ENCODE measurements at places on chromosomes 16 and 17.

DNA sequence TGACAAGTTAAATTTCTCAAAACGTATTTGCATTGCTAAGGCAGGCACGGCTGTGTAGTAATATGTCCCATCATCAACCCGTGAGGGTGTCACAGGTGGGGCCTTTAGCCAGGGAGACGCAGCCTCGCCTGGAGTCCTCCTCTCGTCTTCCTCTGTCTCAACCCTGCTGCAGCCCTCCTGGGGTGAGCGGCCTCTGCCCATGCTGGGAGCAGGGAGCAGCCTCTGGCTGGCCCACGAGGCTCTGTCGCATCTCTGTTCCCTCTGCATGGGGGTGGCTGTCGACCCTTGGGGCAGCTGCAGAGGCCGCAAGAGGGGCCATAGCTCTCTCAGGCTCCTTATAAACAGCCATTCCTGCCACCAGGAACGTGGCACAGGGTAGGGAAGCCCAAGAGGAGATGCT is 806 bp upstream of the SMIM5 start:
- no peak overlapping the region for H3K4me3 ChIP-seq
- peaks cover 19% of the 10 kb centered on the region for H3K4me1 ChIP-seq
- no peak for DNase-seq

DNA sequence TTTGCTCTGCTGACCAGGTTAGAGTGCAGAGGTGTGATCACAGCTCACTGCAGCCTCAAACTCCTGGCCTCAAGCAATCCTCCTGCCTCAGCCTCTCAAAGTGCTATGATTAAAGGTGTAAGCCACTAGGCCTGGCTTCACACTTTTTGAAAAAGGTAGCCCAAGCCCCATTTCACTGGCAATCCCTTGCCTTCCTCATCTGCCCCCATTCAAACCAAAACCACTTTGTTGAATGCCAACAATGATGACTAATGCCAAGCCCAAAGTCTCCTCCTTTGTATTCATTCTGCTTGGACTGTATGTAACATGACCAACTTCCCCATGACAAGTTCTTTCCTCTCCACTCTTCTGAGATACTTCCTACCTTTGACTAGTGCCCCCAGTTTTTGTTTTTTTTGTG is 33.1 kb downstream of the N4BP1 start:
- no peak overlapping the region for H3K27ac ChIP-seq
- no peaks in the 10 kb centered on the region for H3K27me3 ChIP-seq
- DNase-seq = no peak
- no peaks in the 10 kb centered on the region for H3K36me3 ChIP-seq

DNA sequence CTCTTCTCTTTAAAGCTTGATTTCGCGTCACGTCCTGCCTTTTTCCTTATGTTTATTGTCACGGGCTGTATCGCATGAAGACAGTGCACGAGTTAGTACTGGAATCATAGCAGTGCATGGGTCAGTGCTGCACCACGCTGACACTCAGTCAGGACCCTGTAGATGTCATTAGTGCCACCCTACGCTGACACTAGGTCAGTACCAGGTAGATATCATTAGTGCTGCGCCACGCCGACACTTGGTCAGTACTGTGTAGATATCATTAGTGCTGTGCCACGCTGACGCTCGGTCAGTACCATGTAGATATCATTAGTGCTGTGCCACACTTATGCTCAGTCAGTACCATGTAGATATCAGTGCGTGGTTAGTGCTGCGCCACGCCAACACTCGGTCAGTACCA is 106.2 kb upstream of the ZNF469 start:
- no peak overlapping the region for H3K27ac ChIP-seq
- no peaks in the 10 kb centered on the region for H3K4me1 ChIP-seq
- no peaks in the 10 kb centered on the region for H3K36me3 ChIP-seq
- no peak overlapping the region for H3K4me3 ChIP-seq
- no peaks in the 10 kb centered on the region for H3K27me3 ChIP-seq

- H3K27ac ChIP-seq = no peak overlapping the region
- no peak overlapping the region for H3K4me3 ChIP-seq
- no peaks in the 10 kb centered on the region for H3K4me1 ChIP-seq
- no peak for DNase-seq
Measured at GRCh38 chr16:64122177-64122576, 999.7 kb downstream of the CDH11 start.

DNA sequence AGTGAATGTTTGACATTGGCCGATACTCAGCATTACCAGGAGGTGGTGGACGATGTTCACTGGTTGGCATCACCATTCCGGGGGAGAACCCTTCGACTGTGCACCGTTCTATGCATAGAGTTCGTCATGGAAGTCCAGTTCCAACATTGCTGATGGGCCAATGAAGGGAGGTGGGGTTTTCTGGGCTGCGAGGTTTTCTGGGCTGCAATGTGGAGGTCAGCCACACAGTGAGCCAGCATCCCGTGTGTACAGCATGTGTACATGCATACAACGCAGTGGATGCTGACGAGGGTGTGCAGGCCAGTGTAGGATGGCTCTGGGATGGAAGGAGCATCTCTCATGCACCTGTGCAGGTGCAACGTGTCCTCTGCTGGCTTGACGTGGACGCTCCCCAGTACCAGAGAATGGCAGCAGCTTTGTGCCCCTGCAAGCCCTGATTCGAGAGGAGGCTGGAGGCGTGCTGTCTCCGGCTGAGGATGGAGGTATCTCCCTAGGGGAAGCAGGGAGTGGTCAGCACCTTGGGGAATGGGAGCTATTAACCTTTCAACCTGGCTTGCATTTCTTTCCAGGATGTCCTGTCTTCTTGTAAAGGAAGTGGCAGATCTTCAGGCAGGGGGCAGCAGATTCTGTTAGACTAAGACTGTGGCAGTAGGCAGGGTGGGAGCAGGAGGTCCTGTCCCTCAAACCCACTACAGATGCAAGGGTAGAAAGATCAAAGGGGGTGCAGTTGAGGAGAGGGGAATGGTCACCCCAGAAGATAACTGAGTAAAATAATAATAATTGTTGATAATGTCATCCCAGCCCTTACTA is 98.2 kb downstream of the CYLD start:
- DNase-seq = no peak
- H3K36me3 ChIP-seq = no peaks in the 10 kb centered on the region
- H3K4me1 ChIP-seq = peaks cover 19% of the 10 kb centered on the region
- H3K4me3 ChIP-seq = no peak overlapping the region

GRCh38 chr16:5196204-5196603 is 98.6 kb upstream of the EEF2KMT start:
- H3K27me3 ChIP-seq = peaks cover 25% of the 10 kb centered on the region
- H3K4me1 ChIP-seq = no peaks in the 10 kb centered on the region
- H3K4me3 ChIP-seq = no peak overlapping the region
- H3K27ac ChIP-seq = no peak overlapping the region

GRCh38 chr16:1042866-1043265 is 29.7 kb upstream of the SSTR5 start:
- H3K36me3 ChIP-seq = no peaks in the 10 kb centered on the region
- peaks cover 46% of the 10 kb centered on the region for H3K4me1 ChIP-seq
- H3K4me3 ChIP-seq = no peak overlapping the region
- no peak overlapping the region for H3K27ac ChIP-seq
- peak; percentile 28 for DNase-seq

GRCh38 chr16:490768-491167 is 36.7 kb upstream of the CAPN15 start:
- no peak overlapping the region for H3K4me3 ChIP-seq
- peaks cover 2% of the 10 kb centered on the region for H3K36me3 ChIP-seq
- H3K27ac ChIP-seq = no peak overlapping the region
- DNase-seq = no peak

- no peak for DNase-seq
- peak overlapping the region; percentile 94 for H3K4me3 ChIP-seq
- H3K36me3 ChIP-seq = peaks cover 38% of the 10 kb centered on the region
Measured at GRCh38 chr17:82753201-82753464, 1.3 kb downstream of the TBCD start.

GRCh38 chr17:80704381-80704819 is 159.8 kb downstream of the RPTOR start:
- H3K36me3 ChIP-seq = peaks cover 19% of the 10 kb centered on the region
- no peaks in the 10 kb centered on the region for H3K27me3 ChIP-seq
- H3K4me1 ChIP-seq = no peaks in the 10 kb centered on the region
- no peak overlapping the region for H3K27ac ChIP-seq
- DNase-seq = no peak
- H3K4me3 ChIP-seq = no peak overlapping the region

GRCh38 chr17:68539548-68540467 is 27.6 kb downstream of the PRKAR1A start:
- DNase-seq = no peak
- no peak overlapping the region for H3K27ac ChIP-seq
- peaks cover 3% of the 10 kb centered on the region for H3K36me3 ChIP-seq
- peaks cover 20% of the 10 kb centered on the region for H3K27me3 ChIP-seq
- H3K4me1 ChIP-seq = no peaks in the 10 kb centered on the region

DNA sequence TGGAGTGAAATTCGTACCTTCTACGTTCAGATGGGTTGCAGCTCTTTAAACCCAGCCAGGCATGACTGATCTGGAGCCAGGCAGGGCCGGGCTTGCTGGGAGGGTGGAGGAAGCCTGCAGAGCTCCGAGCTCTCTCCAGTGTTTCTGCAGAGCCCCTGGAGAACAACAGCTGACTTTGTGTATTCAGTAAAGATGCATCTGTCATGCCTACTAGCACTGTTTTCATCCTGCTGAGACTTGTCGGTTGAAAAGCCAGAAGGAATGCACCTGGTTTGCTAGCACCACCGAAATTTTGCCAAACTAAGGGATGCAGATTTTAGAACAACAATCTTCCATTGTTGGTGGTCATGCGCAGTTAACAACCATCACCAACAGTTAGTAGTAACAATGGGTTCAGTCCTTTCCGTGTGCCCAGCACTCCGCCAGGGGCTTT is 22.4 kb upstream of the SCNN1B start:
- no peak for DNase-seq
- no peaks in the 10 kb centered on the region for H3K4me1 ChIP-seq
- peaks cover 4% of the 10 kb centered on the region for H3K27me3 ChIP-seq
- no peak overlapping the region for H3K4me3 ChIP-seq
- no peaks in the 10 kb centered on the region for H3K36me3 ChIP-seq
- no peak overlapping the region for H3K27ac ChIP-seq

- DNase-seq = no peak
- no peaks in the 10 kb centered on the region for H3K36me3 ChIP-seq
- H3K27ac ChIP-seq = no peak overlapping the region
- H3K4me3 ChIP-seq = no peak overlapping the region
Measured at GRCh38 chr16:9966569-9967157, 215.6 kb downstream of the GRIN2A start.

- H3K4me3 ChIP-seq = no peak overlapping the region
- H3K27me3 ChIP-seq = no peaks in the 10 kb centered on the region
- H3K36me3 ChIP-seq = no peaks in the 10 kb centered on the region
- H3K4me1 ChIP-seq = no peaks in the 10 kb centered on the region
- H3K27ac ChIP-seq = no peak overlapping the region
Measured at GRCh38 chr17:14360856-14361255, 60.0 kb downstream of the HS3ST3B1 start.

GRCh38 chr17:82338858-82339633 is 5.5 kb upstream of the SECTM1 start:
- H3K27me3 ChIP-seq = no peaks in the 10 kb centered on the region
- H3K4me1 ChIP-seq = peaks cover 40% of the 10 kb centered on the region
- H3K4me3 ChIP-seq = peak overlapping the region; percentile 13
- H3K27ac ChIP-seq = peak overlapping the region; percentile 87
- peak; percentile 76 for DNase-seq

GRCh38 chr16:72202014-72202413 is 30.1 kb upstream of the PMFBP1 start:
- DNase-seq = no peak
- peaks cover 4% of the 10 kb centered on the region for H3K27me3 ChIP-seq
- H3K36me3 ChIP-seq = no peaks in the 10 kb centered on the region
- no peaks in the 10 kb centered on the region for H3K4me1 ChIP-seq
- no peak overlapping the region for H3K27ac ChIP-seq

GRCh38 chr16:68040506-68041288 is 17.6 kb downstream of the DUS2 start:
- peaks cover 33% of the 10 kb centered on the region for H3K36me3 ChIP-seq
- no peak overlapping the region for H3K4me3 ChIP-seq
- H3K27ac ChIP-seq = no peak overlapping the region
- DNase-seq = peak; percentile 85

DNA sequence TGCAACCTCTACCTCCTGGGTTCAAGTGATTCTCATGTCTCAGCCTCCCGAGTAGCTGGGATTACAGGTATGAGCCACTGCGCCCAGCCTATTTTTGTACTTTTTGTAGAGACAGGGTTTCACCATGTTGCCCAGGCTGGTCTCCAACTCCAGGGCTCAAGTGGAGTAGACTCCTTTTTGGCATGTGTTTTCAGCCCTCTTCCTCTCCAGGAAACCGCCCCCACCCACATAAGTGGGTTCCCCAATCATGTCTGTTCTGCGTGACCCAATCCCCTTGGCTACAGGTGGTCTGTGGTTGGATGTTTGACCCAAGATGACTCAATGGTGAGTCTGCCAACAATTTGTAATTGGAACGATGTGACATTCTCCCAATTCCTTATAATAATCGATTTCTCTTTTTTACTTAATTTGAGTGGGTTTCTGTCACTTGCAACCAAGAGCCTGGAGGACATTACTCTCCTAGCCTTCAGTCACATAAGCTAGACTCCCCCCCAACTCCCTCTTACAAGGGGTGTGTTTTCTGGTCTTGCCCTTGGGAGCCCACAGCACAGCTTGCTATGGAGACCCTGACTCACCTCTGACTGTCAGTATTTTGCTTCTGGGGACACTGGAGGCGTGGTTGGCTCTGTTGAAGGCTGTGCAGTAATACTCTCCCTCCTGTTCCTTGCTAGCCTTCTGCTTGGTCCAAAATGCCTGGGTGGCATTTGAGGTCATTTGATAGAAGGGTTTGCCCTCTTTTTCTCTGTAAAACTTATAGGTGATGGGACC is 34.9 kb downstream of the PECAM1 start:
- no peak overlapping the region for H3K27ac ChIP-seq
- no peaks in the 10 kb centered on the region for H3K4me1 ChIP-seq
- H3K36me3 ChIP-seq = no peaks in the 10 kb centered on the region
- DNase-seq = no peak
- H3K27me3 ChIP-seq = no peaks in the 10 kb centered on the region

- no peaks in the 10 kb centered on the region for H3K4me1 ChIP-seq
- H3K36me3 ChIP-seq = no peaks in the 10 kb centered on the region
- no peak for DNase-seq
- peaks cover 8% of the 10 kb centered on the region for H3K27me3 ChIP-seq
- H3K4me3 ChIP-seq = no peak overlapping the region
Measured at GRCh38 chr16:78628461-78629045, 529.1 kb downstream of the WWOX start.

- no peaks in the 10 kb centered on the region for H3K36me3 ChIP-seq
- H3K4me3 ChIP-seq = no peak overlapping the region
- H3K27me3 ChIP-seq = no peaks in the 10 kb centered on the region
- no peak for DNase-seq
- peaks cover 3% of the 10 kb centered on the region for H3K4me1 ChIP-seq
Measured at GRCh38 chr17:7184647-7185046, 5.5 kb upstream of the ASGR1 start.

- peaks cover 85% of the 10 kb centered on the region for H3K4me1 ChIP-seq
- no peak for DNase-seq
- H3K27ac ChIP-seq = peak overlapping the region; percentile 53
Measured at GRCh38 chr16:88465387-88465983, 12.4 kb downstream of the ZFPM1 start.

GRCh38 chr17:32869345-32870026 is 7.4 kb downstream of the MYO1D start:
- H3K36me3 ChIP-seq = peaks cover 19% of the 10 kb centered on the region
- peaks cover 8% of the 10 kb centered on the region for H3K4me1 ChIP-seq
- H3K27ac ChIP-seq = peak overlapping the region; percentile 36
- no peak for DNase-seq

All from K562 (cell line).